ENCODE measurements at places on chromosomes 12 and 14. TPM values are rescaled to one million over a fixed set of nuclear protein-coding genes. Genes with fewer than 3 reads are reported as not detected.

DNA sequence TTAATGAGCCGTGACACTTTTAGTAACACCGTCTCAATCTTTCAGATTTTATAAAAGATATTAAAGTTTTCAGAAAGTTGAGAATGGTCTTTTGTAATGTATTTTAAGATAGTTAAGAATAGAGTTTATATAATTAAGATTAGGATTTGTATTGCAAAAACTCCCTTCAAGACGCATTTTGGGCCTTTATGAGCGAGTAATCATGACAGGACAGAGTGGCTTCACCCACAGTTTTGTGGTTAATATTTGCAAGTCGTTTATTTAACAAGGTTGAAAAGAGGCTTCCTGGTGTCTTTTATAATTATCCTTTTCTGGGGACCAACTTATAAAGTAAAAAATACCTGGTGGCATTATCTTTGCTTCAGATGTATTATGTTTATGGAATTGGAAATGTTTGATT lies 44.0 kb downstream of the TRAF3 start:
- DNase-seq: no peak

Gene FGD4
- 1.8 TPM for total RNA-seq

DNA sequence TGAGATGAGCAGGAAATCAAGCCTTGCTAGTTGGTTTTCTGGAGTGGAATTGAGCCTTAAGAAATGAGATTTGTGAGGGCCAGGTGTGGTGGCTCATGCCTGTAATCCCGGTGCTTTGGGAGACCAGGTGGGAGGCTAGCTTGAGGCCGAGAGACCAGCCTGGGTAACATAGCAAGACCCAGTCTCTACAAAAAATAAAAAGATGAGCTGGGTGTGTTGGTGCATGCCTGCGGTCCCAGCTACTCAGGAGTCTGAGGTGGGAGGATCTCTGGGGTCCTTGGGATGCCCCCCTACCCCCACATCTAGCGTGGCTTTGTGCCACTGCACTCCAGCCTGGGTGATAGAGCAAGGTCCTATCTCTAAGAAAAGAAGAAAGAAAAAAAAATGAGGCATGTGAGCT lies 104.2 kb upstream of the RTL1 start:
- no peak for DNase-seq

- DNase-seq: peak; percentile 79
These were observed at the start of gene APPL2 for GRCh38 chr12:105235732-105236476. Gene APPL2, minus strand, starts transcription at chr12:105236174. Its CDS starts 162 bp downstream, at chr12:105236012.

GRCh38 chr12:29322157-29322556 lies 58.8 kb downstream of the ERGIC2 start:
- no peak for DNase-seq

- no peak for DNase-seq
These were observed 18.0 kb downstream of the LRTM2 start for GRCh38 chr12:1838205-1838993.

GRCh38 chr12:89250213-89250612 lies 102.1 kb downstream of the DUSP6 start:
- no peak for DNase-seq

Gene RNASE7
- not detected for total RNA-seq

Gene PLEKHH1
- total RNA-seq: 0.20 TPM

- no peak for DNase-seq
These were observed 21.1 kb downstream of the KRT18 start for GRCh38 chr12:52969828-52970569.

DNA sequence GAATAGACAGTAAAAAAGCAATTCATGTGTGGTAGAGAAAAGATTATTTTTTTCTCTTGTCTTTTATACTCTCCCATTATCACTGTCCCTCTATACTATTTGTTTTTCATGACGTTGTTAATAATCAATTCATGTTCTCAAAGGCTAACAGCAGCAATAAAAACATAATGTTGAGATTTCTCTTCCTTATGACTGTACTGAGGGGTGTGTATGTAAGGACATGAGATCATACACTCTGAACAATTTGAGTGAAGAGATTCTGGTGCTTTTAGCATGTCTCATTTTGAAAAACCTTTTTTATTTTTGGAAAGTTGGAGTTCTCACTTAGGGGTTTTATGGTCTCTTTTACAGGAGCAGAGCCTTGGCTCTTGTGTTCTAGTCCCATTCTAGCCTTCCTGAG lies 3.8 kb upstream of the TSPAN8 start:
- no peak for DNase-seq

DNA sequence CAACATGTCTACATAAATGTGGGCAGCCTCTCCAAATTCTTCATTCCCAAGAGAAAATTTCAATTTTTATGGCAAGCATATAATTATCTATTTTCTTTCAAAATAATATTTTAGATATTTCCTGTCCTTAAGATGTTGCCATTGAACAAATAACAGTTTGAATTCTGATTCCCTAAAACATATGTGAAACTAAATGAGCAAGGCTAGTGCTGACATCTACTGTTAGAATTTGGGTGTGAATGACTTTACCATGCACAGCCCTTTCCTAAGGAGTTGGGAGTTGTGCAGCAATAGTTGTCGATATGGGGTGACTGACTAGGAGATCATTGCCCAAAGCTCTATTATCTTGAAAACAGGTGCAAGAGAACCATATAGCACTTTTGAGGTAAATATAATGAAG lies 108.2 kb upstream of the SLC38A4 start:
- no peak for DNase-seq

DNA sequence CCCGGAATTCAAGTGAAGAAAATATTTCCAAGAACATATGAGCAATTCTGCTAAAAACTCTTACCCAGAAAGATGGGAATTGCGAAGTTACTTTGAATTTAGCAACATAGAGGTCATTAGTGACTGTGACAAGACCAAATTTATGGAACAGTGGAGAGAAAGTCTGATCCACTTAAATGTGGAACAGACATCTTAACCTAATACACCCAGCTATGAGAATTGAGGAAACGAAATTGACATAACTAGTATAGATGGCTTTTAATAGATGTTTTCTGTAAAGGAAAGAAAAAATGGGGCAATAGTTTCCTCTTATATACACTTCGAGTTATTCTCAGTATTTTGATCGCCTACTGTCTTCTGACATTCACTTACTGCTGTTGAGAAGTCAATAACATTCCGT lies 4.6 kb downstream of the OVCH1 start:
- no peak for DNase-seq

GRCh38 chr12:22130671-22131070 lies 84.7 kb downstream of the CMAS start:
- DNase-seq: no peak

DNA sequence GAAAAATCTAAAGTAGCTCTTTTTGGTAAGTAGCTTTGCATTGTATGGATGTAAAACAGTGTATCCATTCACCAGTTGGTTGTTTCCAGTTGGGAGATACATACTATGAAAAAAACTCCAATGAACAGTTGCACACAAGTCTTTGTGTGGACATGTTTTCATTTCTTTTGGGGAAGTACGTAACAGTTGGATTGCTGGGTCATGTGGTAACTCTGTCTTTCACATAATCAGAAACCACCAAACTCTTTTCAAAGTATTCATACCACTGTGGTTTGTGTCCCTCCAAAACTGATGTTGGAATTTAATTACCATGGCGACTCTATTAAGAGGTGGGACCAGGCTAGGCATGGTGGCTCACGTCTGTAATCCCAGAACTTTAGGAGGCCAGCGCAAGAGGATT lies 58.9 kb upstream of the RESF1 start:
- DNase-seq: no peak

- no peak for DNase-seq
These were observed 9.4 kb downstream of the KRT80 start for GRCh38 chr12:52182384-52182783.

DNA sequence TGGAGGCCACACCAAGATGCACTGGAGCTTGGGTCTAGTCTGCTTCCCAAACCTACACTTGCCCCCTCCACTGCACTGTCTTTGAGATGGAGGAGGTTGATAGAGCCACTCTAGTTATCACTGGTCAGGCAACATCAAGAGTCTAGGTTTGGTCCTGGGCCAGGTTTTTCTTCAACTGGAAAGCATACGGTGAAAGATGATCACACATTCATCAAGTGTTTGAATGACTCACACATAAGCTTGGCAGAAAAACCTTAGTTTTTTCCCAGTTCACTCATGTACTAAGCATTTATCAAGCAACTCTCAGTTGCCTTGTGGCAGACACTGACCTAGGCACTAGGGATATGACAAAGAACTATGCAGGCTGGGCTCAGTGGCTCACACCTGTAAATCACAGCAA lies 84.5 kb downstream of the PLEKHG3 start:
- no peak for DNase-seq

- no peak for DNase-seq
These were observed 163.6 kb upstream of the PLEKHG7 start for GRCh38 chr12:92539110-92539749.

Gene ASCL1
- not detected for total RNA-seq

Gene TPH2
- total RNA-seq: not detected

DNA sequence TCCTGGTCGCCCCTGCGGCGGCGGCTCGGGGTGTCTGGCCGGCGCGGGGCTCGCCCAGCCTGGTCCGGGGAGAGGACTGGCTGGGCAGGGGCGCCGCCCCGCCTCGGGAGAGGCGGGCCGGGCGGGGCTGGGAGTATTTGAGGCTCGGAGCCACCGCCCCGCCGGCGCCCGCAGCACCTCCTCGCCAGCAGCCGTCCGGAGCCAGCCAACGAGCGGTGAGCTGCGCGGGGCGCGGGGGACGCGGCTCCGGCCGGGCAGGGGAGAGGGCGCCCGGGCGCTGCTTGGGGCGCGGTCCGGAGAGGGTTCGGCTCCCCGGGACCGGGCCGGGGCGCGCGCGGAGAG lies at the start of gene LGALS3:
Gene LGALS3, plus strand, starts transcription at position 167 of the 342 bp plus-strand sequence. CDS start 8,122 bp downstream, outside the sequence.
- peak; percentile 72 for DNase-seq

Gene NRIP2
- not detected for total RNA-seq

DNA sequence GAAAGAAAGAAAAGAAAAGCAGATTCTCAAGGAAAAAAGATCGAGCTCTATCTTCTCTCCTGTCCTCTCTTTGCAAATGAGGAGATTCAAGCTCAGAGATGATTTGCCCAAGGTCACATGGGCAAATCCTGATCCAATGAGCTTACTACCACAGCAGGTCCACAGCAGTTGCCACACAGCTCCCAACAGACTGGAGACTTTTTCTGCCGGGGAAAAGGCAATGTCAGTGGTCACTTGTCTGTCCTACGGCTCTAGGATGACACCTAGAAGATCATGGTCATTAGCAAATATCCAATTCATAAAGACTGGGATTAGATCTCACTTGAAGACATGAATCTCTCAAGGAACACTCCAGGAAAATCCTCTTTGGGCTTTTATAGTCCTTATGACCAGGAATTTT lies 58.8 kb downstream of the TTC7B start:
- no peak for DNase-seq

Gene PLCZ1
- total RNA-seq: not detected

Gene SLC17A8
- not detected for total RNA-seq

DNA sequence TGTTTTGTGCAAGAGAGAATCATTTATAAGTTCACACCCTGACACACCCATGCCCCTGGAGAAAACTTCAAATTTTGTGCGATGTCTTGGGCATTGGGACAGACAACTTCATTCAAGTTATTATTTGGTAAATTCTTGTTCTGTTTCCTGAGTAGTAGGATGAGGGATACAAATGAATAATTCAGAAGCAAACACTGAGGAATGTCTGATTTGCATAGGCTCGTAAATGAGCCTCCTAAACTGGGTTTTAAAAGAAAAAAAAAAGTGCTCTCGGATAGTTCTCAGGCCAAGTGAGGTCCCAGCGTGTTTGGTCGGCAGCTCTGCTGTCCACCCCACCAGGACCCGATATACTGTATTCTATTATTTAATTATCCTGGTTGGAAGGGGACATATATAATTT lies 134.7 kb upstream of the CPM start:
- no peak for DNase-seq

DNA sequence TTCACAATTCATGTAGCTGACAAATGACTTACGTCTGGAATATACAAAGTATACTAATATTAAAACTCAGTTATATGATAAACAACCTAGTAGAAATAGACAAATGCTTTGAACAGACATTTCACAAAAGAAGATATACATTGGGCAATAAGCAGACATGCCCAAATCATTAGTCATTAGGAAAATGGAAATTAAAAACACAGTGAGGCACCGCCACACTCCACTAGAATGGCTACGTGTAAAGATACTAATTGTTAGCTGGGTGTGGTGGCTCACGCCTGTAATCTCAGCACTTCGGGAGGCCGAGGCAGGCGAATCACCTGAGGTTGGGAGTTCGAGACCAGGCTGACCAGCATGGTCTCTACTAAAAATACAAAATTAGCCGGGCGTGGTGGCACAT lies 248.9 kb upstream of the TMEM132C start:
- DNase-seq: no peak

Gene GPR65
- 13.7 TPM for total RNA-seq

- no peak for DNase-seq
These were observed 22.8 kb downstream of the OTUB2 start for GRCh38 chr14:94048691-94049624.

Gene FSCB
- not detected for total RNA-seq

GRCh38 chr12:59710964-59711363 lies 115.1 kb downstream of the SLC16A7 start:
- no peak for DNase-seq

DNA sequence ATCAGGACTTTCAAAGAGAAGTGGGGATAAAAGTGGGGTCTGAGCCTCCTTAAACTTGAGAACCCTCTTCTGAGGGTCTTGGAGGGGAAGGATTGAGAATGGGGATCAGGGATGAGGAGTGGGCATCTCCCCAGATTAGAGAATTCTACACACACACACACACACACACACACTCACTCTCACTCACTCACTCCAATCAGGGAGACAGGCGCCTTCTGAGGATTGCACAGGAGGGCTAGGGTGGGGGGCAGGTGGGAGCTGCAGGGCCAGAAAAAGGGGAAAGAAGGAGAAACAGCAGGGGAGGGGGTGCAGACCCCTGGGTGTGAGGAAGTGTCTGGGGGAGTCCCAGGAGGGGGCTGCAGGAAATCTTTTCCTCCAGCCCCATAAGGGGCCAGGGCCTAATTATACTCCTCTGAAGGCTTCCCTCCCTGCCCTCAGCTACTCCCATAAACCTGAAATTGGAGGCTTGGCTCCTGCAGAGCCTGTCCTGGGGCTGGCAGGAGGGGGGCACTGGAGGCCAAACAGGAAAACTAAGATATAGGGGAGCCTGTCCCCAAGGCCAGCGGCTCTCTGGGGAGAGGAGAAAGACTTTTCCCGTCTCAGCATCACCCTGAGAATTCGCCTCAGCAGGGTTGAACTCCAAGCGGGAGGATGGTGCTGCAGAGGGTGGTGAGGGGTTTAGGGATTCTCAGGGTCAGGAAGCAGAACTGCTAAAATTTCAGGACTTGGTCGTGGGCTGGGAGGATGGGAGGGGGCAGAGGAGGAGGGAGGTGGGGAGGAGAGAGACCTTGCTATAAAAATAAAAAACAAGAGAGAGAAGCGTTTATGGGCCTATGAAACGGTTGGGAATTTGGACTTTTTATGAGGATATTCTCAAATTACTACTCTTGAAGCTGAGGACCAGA lies 1.6 kb downstream of the HOXC9 start:
- no peak for DNase-seq

- no peak for DNase-seq
These were observed 108.0 kb downstream of the PPM1A start for GRCh38 chr14:60356906-60357550.

Gene OS9
- total RNA-seq: 166 TPM

Gene B4GALNT3
- 0.17 TPM for total RNA-seq

Gene LRRIQ1
- not detected for total RNA-seq

Data from activated B cell treated with CpG ODN at 0.5 μM for 24 hours (primary cell).